ENCODE measurements at places on chromosomes 6 and 20. TPM values are rescaled to one million over a fixed set of nuclear protein-coding genes. Genes with fewer than 3 reads are reported as not detected.

The FILIP1 gene
- polyA plus RNA-seq = 0.80 TPM

The RIMS1 gene
- not detected for polyA plus RNA-seq

The SMLR1 gene
- polyA plus RNA-seq = 5.1 TPM

The GNMT gene
- 1.9 TPM for polyA plus RNA-seq

The SLC4A11 gene
- polyA plus RNA-seq = 14.8 TPM

The GPR63 gene
- polyA plus RNA-seq = 0.37 TPM

The NRSN1 gene
- not detected for polyA plus RNA-seq

DNA sequence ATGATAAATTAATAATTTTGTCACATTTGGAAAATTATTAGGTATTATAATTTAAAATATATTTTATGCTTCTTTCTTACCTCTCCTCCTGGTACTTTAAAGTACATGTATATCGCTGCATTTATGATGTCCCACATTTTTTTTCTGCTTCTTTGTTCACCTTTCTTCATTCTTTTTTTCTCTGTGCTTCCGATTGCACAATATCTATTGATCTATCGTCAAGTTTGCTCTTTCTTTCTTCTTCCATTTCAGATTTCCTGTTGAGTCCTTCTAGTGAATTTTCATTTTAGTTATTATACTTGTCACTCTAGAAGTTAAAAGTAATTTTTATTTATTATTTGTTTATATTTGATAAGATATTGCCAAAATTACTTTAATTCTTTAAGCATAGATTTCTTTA is 441.0 kb upstream of the HS3ST5 start:
- no peak for DNase-seq

DNA sequence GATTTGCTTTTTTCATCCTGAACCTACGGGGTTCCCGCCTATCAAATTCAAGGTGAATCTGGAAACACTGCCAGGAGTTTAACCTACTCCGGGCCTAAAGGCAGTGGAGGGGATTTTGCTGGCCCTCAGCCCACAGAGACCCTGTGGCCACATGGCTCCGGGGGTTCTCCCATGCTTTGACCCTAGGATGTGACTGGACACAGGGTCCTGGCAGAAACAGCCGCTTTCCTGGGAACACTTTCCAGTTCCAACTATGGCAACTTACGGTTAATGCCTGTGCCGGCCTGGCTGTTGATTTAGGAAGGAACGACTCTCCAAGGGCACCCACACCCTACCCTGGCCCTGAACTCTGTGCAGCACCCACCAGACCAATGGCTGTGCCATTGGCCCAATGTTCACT is 141.7 kb upstream of the RPS6KA2 start:
- DNase-seq = no peak

DNA sequence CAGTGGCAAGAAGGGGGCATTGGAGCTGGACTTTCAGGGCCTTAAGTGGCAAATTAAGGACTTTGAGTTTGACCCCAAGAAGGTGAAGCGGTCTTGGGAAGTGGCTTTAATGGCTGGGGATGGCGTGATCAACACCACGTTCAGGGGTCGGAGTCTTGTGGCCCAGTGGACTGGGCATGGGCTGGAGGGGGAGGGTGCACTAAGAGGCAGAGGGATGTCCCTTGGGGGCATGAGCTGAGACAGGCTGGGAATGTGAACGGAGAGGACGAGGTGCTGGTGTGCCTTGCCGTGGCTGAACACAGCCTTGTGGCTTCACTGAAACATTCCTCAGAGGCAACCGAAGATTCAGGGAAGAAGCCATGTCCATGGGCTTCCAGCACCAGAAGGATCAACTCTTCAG is 227.0 kb downstream of the SYNDIG1 start:
- DNase-seq = no peak

DNA sequence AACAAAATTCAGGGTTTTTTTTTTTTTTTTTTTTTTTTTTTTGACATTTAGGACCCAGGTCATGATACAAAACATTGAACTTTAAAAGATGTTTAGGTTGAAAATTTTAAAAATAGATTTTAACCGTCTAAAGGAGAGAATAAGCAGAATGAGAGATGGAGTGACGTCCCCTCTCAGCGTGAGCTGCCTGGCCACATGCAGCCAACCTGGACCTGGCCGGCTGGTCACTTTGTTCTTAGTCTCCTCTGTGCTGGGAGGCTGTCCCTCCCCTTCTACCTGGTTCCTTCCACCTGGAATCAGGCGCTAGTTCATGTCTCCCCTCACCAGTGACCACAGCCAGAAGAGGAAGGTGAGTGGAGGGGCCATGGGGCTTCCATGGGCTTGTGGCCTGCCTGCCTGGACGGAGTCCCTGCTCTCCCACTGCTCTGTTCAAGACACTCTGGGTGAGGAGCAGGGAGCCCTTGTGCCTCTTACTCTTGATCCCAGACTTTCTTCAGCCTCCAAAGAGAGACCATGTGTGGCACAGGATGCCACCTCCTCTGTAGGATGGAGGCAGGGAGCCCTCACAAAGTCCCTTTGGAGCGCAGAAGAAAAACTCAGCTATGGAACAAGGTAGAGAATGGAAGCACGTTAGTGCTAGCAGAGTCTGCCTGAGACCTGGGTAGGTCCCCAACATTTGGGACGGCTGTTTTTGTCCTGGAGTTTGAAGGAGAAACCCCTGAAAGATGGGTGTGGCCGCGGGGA is 31.7 kb downstream of the IRF4 start:
- DNase-seq = no peak

GRCh38 chr20:25271486-25272222 is 23.8 kb downstream of the PYGB start:
- no peak for DNase-seq

GRCh38 chr20:50237349-50237748 is 46.7 kb downstream of the CEBPB start:
- DNase-seq = no peak

DNA sequence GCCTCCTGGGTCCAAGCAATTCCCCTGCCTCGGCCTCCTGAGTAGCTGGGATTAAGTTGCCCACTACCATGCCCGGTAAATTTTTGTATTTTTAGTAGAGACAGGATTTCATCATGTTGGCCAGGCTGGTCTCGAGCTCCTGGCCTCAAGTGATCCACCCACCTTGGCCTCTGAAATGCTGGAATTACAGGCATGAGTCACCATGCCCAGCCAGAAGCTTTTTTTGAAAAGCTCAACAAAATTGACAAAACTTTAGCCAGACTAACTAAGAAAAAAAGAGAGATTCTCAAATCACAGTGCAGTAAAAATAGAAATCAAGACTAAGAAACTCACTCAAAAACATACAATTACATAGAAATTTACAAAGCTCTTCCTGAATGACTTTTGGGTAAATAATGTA is 420.6 kb downstream of the COL12A1 start:
- no peak for DNase-seq

GRCh38 chr6:3882431-3882830 is 33.3 kb downstream of the FAM50B start:
- no peak for DNase-seq

DNA sequence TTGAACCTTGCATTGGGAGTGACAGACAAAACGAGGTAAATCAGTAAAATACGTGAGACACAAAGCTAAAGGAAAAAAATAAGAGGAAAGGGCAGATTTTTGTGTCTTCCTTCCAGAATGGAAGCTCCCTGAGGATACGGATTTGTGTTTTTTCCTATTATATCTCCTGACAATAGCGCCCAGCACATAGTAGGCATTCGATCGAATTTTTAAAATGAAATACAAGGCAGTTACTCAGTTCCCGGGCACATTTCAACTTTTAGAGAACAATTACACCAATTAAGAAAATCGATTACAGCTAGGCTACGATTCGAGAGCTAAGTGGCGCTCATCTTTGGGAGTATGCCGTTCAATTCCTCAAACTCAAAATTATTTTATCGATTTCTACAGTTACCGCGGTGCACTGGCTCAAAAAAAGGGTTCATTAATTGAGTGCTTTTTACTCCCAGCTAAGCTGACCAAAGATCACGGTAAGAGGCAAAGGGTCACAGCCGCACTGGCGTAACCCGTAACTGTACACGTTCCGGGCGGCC is 443 bp downstream of the RMND1 start:
- no peak for DNase-seq

DNA sequence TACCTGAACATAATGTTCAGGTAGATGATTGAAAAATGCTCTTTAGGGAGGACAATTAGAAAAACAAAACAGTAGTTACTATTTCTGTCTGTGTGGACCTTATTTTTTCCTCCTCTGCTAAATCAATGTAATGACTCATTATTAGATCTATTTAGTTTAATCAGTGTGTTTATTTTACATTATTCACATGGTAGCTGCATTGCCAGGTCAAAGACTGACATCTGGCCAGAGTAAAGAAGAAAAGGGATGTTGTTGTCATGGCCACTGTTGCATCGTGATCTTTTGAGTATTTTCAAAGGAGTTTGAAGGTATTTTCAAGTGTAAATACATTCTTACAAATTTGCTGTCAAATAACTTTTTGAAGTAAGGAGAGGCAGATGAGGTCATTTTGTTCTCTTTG is 5.9 kb downstream of the CMTR1 start:
- DNase-seq = no peak

- no peak for DNase-seq
Observed at GRCh38 chr20:3156811-3157619, 2.6 kb downstream of the FASTKD5 start.

DNA sequence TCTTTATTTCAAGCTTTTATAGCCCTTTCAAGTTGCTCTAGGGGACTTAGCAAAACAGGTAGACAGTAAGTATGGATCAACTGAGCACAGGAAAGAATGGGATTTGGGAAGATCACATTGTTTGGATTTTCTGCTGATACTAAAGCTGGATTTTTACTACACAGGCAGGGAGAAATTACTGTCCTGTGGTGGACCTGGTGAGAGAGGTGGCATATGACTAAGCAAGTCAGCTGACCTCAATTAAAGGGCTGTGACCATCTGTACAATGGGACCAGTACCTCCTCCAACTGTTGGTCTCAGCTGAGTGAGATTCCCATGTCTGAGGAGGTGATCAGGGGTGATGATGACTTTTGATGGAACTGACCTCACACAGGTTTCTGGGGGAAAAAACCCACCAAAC is 28.0 kb downstream of the RREB1 start:
- DNase-seq = no peak

GRCh38 chr6:125053809-125054208 is 91.6 kb downstream of the RNF217 start:
- no peak for DNase-seq

Measured in kidney (tissue), 22 donors.